ENCODE measurements at places on chromosomes 16 and 17.

DNA sequence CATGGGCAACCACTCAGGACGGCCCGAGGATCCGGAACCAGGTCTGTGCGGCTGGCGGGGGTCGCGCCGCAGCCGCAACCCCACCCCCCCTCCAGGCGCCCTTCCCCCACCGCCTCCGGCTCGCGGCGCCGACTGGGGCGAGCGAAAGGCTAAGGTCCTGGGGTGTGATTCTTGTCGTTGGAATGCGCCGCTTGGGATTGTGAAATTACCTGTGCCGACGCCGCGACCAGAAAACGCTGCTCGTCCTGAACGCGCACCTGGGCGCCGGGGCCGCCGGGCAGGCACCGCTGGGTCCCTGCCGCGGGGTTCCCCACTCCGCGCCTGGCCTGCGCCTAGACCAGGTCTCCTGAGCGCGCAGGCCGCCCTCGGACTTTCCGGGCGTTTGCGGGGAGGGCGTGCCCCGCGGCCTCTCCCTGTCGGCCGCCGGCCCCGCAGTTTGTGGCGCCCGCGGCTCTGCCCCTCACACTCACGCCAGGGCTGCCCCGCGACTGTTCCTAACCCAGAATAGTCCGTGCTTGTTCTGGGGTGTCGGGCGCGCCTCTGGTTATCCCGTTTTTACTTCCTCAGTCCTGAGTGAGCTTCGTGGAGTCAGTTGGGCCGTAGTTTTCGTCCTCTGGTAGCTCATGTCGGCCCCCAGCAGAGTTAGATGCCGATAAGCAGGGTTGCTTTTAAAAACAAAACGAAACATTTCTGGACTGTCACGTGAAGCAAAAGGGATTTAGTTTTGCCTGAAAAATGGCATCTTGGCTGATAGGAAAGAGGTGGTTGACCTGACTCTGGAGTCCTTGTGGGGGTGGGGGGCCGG is 147.2 kb downstream of the SPECC1 start:
- DNase-seq, result no peak

GRCh38 chr16:15810411-15810810 is 46.4 kb downstream of the MYH11 start:
- DNase-seq, result no peak

GRCh38 chr16:58792188-58792587 is 58.1 kb upstream of the GOT2 start:
- no peak for DNase-seq

DNA sequence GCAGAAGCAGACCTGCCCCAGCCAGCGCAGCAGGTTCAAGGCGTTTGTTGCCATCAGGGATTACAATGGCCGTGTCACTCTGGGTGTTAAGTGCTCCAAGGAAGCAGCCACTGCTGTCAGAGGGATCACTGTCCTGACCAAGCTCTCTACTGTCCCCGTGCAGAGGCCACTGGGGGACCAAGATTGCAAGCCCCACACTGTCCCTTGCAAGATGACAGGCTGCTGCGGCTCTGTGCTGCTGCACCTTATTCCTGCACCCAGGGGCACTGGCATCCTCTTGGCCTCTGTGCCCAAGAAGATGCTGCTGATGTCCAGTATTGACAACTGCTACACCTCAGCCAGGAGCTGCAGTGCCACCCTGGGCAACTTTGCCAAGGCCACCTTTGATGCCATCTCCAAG is 27.7 kb downstream of the ATPAF2 start:
- DNase-seq, result no peak

DNA sequence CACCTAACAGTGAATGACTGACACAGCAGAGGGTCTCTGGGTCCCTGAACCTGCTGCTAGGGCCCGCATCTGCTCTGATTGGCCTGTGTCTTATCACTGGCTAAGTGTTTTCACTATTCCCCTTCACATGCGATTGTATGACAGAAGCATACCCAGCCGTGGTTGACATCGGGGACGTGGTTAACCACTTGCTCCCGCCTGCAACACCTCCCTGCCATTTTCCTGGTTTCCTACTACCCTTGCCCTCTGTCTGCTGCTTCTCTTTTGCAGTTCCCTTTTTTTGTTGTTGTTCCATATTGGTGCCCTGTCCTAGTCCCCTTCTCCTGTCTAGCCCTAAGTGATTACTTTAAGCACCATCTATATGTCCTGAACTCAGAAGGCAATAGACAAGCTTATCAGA is 177.0 kb downstream of the RGS9 start:
- DNase-seq, result no peak

GRCh38 chr16:440627-441026 is 15.2 kb downstream of the RAB11FIP3 start:
- DNase-seq, result no peak

- DNase-seq, result no peak
Measured at GRCh38 chr17:7651665-7652387, 1.1 kb downstream of the ATP1B2 start.

- no peak for DNase-seq
Measured at GRCh38 chr16:50981951-50982350, 169.1 kb downstream of the SALL1 start.

DNA sequence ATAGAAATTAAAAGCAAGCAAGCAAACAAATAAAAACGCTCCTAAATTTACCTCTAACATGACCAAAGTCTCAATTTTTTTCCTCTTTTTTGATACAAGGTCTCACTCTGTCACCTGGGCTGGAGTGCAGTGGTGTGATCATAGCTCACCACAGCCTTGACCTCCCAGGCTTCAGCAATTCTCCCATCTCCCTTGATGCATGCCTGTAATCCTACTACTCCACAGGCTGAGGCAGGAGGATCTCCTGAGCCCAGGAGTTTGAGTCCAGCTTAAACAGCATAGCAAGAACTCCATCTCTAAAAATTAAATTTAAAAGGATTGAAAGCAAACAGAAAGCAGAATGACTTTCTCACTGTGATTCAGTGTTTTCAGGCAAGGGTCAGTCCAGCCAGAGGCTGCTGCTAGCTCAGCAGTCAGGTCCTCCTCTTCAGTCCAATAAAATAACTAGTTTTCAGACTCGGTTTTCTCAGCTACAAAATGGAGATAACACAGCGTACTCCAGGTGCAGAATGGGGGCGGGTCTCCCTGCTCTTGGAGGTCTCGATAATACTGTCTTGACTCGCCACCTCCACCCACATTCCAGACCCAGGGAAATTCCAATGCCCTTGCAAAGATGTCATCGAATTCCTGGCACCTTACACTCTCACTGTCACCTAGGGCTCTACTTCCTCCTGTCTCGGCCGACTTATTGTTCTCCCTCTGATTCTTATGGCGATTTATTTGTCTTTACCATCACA is 20.7 kb upstream of the MRTFB start:
- DNase-seq, result no peak

GRCh38 chr17:67992548-67993152 is 3.6 kb downstream of the C17orf58 start:
- no peak for DNase-seq

DNA sequence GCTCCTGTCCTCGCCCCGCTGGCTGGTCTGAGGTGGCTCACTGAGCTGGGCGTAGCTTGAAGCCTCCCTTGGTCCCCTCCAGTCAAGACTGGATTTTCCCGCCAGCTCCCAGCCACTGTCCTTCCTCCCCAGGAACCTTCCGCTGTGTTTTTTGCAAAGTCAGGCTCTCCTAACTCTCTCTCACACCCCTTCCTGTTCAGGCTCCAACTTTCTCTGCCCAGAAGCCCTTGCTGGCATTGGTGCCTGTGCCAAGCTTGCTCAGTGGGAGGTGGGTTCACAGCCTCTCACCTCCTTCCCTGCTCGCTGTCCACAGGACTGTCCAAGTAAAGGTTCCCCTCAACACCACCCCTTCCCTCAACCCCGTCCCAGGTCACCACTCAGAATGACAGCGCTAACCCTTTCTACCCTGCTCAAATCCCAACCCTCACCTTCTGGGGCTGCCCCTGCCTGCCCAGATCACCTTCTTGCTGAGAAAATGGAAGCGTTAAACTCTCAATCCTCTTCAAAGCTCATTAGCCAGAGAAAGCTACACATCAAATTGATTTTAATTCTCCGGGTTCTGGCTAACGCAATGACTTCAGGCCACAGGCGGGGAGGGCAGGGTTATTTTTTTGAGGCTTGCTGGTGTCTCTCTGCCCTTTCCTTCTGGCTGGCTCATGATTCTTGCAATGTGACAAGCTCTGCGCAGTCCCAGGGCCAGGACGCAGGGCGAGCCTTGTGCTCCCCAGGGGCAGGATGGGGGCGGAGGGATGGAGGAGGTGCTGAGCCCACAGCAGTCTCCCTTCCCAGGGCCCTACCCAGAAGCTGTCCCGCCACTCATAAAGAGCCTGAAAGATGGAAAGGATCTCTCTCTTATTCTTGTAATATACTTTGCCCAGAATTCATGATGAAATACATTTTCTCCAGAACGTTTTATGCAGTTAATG is 357.2 kb upstream of the TNRC6C start:
- no peak for DNase-seq

GRCh38 chr17:3469529-3469928 is 2.1 kb downstream of the SPATA22 start:
- no peak for DNase-seq

DNA sequence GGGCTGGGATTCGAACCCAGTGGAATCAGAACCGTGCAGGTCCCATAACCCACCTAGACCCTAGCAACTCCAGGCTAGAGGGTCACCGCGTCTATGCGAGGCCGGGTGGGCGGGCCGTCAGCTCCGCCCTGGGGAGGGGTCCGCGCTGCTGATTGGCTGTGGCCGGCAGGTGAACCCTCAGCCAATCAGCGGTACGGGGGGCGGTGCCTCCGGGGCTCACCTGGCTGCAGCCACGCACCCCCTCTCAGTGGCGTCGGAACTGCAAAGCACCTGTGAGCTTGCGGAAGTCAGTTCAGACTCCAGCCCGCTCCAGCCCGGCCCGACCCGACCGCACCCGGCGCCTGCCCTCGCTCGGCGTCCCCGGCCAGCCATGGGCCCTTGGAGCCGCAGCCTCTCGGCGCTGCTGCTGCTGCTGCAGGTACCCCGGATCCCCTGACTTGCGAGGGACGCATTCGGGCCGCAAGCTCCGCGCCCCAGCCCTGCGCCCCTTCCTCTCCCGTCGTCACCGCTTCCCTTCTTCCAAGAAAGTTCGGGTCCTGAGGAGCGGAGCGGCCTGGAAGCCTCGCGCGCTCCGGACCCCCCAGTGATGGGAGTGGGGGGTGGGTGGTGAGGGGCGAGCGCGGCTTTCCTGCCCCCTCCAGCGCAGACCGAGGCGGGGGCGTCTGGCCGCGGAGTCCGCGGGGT is at the start of gene CDH1:
Gene CDH1, plus strand, starts transcription at position 247 of the 684 bp plus-strand sequence. Its CDS starts 124 bp downstream, at position 371.
- no peak for DNase-seq

Measured in NCI-H2081 treated with DMSO at 0.1 percent for 48 hours (cell line).